COR-L47 (cell line): ENCODE measurements at places on chromosomes 1 and 21.
A peak's percentile ranks its signal among the peaks of the same experiment; 100 is the strongest.

- no peak for DNase-seq
These were observed 160.1 kb downstream of the FASLG start for GRCh38 chr1:172818841-172819527.

DNA sequence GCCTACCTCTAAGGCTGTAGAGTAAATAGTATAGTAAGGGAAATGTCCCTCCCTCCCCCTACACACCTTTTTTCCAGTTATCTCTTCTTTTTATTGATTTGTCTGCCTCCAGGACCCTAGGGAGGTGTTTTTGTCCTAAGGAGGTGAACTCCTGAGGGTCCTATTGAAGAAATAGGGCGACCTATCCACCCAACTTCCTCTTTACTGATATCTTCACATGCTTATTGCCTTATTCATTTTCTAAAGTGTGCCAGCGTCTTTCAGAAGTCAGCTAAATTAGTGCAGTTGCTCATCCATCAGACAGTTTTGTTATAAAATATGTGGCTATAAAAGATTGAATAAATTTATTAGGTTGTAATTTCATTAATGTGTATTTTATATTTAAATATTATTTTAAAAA is 5.9 kb downstream of the BACH1 start:
- DNase-seq = no peak

DNA sequence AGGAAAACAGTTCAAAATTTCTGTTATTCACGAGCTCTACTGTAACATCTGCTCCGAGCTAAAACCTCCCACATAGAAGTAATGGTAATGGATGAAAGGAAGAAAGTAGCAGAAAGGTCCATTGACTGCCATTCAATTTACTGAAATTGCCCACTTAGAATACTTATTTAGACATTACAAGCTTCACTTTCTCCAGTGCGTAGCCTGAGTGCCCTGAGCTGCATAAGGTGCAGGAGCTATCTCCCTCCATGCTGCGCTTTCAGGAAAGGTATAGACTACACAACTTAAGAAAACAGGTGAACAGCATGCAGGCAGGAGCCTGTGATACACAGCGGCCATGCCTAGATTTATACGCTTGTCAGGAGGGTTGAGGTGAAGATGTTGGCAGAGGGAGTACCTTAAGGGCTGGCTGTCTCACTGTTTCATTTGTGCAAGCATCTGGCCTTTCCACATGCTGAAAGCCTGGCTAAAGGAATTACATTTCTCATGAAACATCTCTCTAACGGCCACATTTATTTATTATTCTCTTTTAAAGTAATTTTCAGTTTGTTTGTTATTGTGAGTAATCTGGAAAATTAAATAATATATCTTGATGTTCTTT is 74.7 kb downstream of the RGS18 start:
- DNase-seq = no peak

DNA sequence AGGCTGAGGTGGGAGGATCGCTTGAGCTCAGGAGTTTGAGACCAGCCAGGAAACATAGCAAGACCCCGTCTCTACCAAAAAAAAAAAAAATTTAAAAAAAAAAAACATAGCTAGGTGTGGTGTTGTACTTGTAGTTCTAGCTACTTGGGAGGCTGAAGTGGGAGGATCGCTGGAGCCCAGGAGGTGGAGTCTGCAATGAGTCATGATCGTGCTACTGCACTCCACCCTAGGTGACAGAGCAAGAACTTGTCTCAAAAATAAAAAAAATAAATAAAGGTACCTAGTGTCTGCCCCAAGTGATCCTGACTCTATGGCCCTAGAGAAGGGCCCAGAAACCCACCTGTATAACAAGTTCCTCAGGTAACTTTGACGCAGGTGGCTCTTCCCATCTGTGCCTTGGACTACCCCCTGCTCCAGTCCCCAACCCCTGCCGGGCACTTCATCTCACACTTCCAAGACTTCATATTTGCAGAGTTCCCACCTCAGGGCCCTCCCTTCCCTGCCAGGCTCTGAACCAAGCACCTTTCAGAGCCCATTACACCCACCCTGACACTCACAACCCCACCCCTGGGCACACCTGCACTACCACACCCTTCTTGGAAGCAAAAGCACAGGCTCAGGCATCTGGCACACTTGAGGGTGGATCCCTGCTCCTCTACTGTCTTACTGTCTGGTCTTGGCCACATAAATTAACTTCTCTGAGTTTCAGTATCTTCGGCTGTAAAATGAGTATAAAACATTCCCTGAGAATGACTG is 80.2 kb upstream of the KLHDC7A start:
- no peak for DNase-seq

DNA sequence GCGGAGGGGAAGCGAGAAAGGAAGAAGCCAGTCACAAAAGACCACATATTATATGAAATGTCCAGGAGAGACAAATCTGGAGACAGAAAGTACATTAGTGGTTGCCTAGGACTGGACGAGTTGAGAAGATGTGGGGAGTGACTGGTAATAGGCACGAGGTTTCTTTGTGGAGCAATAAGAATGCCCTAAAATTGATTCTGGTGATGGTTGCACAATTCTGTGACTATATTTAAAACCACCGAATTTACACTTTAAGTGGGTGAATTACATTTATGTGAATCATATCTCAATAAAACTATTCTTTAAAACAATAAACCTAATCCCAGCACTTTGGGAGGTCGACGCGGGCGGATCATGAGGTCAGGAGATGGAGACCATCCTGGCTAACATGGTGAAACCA is 63.1 kb downstream of the ZNF281 start:
- DNase-seq = no peak

DNA sequence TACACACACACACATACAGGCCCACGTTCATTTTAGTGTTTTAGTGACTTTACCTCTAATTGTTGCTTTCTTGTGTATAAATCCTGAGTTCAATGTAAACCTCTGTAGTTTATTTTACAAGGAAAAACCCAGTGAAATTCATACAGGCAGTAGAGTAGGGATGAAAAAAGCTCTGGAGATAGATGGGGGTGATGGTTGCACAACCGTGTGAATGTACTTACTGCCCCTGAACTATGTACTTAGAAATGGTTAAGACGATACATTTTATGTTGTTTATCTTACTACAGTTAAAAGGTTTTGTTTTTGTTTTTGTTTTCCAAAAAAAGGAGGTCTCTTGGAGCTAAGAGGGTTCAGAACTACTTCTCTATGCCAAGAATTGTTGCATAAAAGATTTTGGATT is 29.7 kb upstream of the PRDM15 start:
- DNase-seq = no peak

- no peak for DNase-seq
These were observed 81.2 kb downstream of the ADCY10 start for GRCh38 chr1:167832693-167833092.

DNA sequence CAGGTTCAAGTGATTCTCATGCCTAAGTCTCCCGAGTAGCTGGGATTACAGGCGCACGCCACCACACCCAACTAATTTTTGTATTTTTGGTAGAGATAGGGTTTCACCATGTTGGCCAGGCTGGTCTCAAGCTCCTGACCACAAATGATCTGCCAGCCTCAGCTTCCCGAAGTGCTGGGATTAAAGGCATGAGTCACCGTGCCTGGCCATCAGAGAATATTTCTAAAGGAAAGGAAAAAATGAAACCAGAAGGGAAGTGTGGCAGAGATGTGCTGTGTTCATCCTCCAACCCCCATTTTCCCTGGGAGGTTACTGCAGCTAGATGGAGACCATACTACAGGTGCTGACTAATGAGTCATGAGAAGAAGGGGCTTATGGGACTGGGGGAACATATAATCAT is 964.1 kb downstream of the TTLL7 start:
- DNase-seq = no peak

GRCh38 chr1:10835822-10836421 is 39.5 kb upstream of the CASZ1 start:
- DNase-seq = peak; percentile 93

DNA sequence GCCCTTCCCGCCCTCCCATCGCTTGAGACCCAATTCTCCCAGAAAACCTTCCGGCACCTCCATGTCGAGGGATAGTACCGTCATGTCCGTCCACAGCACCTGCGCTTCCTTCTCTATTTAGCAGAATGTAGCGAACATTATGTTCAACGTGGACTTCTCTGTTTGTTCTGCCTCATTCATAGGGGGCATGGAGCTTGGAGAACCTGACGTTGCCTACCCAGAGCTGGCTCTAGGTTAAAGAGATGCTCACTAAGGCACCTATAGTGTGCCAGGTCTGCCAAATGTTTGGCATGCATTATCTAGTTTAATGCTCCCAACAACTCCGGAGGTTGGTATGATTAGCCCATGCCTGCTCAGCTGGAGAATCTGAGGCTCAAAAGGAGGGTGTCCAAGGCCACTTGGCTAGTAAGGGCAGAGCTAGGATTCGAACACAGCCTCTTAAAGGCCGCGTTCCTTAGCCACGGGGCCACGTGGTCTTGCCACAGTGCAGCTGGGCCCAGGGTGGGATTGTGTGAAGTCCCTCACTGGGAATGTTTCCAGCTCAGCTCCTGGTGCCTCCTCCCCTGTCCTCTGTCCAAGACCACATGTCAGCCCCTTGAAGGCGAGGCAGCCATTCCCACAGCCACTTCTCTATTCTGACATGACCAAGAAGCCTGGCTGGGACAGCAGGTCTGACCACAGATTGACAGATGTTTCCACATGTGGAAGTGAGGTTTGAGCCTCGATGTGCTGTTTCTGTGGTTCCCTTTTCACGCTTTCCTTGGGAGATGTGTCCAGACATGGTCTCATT is 57.8 kb downstream of the RUNX3 start:
- DNase-seq = no peak

GRCh38 chr1:3248155-3249141 is 179.4 kb downstream of the PRDM16 start:
- DNase-seq = no peak

DNA sequence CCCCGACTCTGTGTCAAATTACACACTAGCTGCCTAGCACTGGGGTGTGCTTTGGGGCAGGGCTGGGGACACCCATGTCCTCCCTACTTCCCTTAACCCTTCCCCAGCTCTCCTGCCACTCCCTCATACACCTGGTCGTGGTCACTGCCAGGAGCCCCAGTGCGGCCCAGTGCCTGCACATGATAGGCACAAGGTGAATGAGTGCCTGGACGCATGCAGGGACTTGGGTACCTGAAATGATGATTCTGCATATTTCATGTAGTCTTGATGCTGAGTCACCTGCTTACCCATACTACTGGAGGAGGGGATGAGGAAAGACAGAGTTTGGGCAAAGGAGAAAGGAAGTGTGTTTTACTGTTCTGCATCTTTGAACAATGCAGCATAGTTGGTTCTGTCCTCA is 1.5 kb upstream of the VANGL2 start:
- no peak for DNase-seq

- DNase-seq = no peak
These were observed 73.9 kb downstream of the SLC66A1 start for GRCh38 chr1:19385869-19386591.

DNA sequence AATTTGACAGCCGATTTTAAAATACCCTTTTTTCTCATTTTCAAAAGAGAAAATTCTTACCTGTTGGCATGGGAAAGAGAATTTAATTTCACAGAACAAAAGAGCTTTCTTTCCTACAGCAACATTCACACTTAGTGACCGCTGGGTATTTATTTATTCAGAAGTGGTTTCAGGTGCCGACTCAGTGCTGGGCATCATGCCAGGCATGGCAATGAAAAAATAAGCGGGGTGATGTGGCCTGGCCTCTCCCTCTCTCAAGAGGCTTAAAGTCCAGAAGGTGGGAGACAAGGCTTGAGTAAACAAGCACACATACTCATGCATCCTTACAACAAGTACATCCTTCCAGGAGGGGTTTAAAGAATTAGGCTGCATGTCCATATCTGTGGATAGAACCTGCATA is 4.1 kb upstream of the PCP4 start:
- DNase-seq = peak; percentile 73

GRCh38 chr1:118788463-118788862 is 199.7 kb downstream of the TBX15 start:
- DNase-seq = peak; percentile 87

DNA sequence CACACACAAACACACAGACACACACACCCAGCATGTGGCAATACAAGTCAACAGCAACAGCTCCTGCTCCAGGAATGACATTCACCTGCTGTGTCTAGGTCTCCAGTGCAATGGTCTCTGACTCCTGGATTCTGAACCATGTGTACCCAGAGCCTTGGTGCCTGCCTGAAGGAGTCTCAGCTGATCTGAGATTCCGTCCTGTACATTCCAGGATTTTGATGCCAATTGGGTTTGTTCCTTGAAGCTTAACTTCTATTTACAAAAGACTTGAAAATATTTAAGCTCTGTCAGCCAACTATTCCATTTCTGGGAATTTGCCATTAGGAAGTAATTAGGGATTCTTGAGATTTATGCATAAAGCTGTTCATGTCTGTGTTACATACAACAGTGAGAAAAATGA is 85.4 kb upstream of the LRRC8D start:
- DNase-seq = no peak

- no peak for DNase-seq
These were observed 3.1 kb downstream of the TNNT2 start for GRCh38 chr1:201374364-201374763.

DNA sequence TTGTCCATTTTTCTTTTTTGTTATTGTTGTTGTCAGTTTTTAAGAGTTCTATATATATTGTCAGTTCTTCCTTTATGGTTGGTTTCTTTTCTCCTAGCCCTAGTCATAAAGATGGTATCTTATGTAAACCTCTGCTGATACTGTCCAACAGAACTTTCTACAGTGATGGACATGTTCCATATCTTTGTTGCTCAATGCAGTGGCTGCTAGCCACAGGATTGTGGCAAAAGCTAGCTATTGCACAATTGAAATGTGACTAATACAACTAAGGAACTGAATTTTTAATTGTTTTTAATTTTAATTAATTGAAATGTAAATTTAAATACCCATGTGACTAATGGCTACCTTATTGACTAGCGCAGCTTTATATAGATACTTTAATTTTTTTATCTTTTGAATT is 411.8 kb upstream of the PTBP2 start:
- DNase-seq = no peak

DNA sequence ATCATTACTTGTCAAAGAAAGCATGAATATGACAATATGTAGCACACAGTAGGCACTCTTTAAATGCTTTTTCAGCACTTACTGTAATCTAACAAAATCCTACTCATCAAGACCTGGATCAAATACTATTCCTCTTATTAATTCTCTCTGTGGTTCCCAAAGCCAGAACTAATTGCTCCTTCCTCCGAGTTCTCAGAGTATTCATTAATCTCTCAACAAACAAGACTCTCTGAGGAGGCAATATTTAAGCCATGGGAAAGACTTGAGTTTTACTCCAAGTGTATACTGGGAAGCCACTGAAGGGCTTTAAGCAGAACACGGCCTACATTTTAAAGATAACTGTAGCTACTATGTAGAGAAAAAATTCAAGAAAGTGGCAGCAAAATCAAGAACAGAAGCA is 79.7 kb downstream of the ENAH start:
- no peak for DNase-seq

DNA sequence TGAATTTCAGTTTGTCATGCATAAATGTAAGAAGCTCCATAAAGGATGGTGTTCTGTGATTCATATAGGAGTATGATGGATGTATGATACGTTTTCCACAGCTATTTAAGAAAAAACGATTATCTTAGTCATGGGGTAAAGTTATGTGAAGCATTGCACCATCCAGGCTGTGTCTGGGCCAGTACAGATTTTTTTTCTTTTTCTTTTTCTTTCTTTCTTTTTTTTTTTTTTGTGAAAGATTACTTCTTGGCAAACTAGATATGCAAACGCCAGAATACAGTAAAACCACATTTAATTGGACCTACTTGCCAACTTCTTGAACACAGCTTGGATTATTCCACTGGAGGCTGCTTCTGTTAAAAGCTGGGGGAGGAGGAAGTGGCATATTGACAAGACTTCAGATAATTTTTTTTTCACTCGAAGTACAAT is 14.9 kb downstream of the ZBTB18 start:
- DNase-seq = no peak
